ENCODE measurements at places on chromosomes 5 and 9.

DNA sequence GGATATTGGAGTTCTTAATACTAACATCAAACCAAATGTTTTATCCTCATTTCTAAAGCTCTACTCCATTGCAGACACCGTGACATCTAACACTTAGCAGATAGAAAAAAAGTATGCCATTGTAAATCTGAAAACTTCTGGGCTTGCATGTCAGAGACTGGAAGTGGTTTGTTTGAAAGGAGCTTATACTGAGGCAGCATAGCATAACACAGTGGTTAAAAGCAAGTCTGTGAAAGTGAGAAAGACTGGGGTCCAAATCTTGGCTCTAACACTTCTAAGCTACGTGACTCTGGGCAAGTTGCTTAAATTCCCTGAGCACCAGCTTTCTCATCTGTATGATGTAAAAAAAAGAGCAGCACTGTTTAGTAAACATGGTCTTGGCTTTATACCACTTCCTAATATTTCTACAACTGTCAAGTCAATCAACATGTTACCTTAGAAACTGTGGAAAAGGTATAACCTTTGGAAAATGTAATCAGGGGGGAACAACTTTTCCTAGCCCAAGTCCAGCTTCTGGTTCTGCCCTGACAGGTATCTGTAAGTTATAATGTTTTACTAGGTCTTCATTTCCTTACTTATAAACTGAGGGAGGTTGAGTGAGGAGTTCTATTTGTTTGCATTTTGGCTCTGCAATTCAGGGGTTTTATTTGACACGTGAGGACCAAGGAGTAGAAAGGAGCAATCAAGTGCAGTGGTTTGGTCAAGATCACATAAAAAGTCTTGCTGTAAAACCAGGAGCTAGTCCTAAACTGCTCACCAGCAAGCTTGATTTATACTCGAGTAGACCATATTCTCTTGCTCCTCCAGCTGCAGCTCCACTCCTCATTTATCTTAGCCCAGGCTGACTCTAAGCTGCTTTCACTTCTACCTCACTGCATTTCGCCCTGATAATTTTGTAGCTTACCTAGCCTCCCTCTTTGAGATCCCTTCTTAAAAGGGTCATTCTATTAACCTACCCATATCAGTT, 541.0 kb downstream of the RAB3C start:
- no peak for DNase-seq

- no peak for DNase-seq
Measured at GRCh38 chr5:37580106-37580505, 201.0 kb downstream of the WDR70 start.

DNA sequence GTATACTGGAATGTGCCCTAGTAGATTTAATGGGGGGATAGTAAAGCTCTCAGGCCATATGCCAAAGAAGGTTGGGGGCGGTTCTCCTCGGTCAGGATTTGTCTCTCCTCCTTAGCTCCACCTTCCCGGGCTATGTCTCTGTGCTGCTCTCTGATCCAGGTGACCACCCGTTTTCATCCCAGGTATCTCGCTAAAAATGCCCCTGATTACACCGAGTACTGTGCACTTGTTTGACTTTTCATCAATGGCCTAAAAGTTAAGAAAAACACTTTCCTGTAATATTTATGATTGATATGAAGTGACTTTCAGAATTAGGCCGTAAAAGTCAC, 724 bp downstream of the NDUFS6 start:
- DNase-seq, result no peak

GRCh38 chr9:110623462-110624025, 44.0 kb upstream of the SVEP1 start:
- DNase-seq, result peak; percentile 18

DNA sequence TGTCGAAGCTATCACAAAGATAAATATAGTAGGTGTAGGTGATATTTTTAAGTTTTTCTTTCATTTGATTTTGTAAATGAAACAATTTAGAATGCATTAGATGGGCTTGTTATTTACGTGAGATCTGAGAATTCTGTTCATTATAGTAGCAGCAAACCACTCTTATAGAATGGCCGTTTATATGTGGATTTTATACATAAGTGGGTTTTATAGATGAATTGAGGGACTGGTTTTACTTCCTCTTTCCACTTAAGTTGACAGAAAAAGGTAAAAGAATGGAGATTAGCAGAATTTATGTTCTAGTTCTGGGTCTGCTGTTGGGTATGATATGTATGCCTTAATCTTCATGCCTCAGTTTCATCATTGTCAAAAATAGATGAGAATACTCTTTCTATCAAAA, 5.6 kb downstream of the RMI1 start:
- DNase-seq, result peak; percentile 8
